HepG2 (cell line): ENCODE measurements at places on chromosomes 12 and 14. TPM values are rescaled to one million over a fixed set of nuclear protein-coding genes. Genes with fewer than 3 reads are reported as not detected.

GRCh38 chr12:18432206-18432605, 170.9 kb downstream of the PIK3C2G start:
- no peaks in the 10 kb centered on the region for H3K36me3 ChIP-seq
- no peaks in the 10 kb centered on the region for H3K4me1 ChIP-seq
- H3K27me3 ChIP-seq: no peaks in the 10 kb centered on the region
- no peak overlapping the region for H3K4me3 ChIP-seq
- H3K27ac ChIP-seq: no peak overlapping the region

Gene MORN3
- 2.0 TPM in 2 replicates for total RNA-seq

Gene CAPS2
- total RNA-seq: not detected in 2 replicates

DNA sequence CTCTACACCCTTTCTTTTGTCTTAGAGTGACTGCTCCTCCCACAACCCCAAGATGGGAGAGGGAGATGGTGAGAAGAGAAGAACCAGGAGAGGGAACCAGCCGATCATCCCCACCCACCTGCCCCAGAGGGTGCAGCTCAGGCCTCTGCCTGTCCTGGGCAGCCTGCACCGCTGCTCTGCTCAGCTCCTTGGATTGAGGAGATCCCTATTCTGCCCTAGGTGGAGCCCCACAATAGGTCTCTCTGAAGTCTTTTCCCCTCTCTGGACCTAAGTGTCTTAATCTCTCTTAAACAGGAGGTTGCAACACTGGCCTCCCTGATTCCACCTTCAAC, 2.2 kb downstream of the ANKRD33 start:
- no peak overlapping the region for H3K4me3 ChIP-seq
- H3K27me3 ChIP-seq: peaks cover 7% of the 10 kb centered on the region
- no peak for DNase-seq

DNA sequence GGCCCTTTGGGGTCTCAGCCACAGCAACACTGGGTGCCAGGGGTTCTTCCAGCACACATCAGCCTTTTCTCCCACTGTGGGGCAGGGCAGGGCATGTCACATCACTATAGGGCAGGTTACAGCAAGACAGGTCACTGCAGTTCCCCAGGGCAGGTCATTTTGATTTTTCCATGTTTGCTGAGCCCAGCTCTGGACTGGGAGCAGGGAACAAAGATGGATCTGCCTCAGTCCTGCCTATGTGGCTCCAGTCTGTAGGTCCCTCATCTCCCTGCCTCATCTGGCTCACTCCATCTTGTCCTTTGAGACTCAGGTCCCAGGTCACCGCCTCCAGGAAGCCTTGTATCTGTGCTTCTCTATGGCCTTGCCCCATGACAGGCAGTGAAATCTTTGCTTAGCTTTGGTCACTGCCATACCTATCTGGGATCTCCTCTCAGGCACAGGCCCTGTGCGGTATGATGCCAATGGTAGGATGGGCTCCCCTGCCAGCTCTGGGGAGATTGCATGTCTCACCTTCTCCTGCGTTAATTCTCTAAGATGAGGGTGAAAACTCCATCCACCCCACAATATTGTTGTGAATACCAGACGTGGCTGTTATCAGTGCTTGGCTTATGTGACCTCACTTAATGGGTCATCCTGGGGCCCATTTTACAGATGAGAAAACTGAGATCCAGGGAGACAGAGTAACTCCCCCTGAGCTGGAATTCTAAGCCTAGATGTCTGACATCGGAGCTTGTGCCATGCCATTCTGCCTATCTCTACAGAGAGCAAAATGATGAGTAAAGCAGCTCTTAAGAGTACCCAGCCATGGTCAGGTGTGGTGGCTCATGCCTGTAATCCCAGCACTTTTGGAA, 1.5 kb downstream of the SERPINA6 start:
- no peak for DNase-seq
- peaks cover 72% of the 10 kb centered on the region for H3K4me1 ChIP-seq
- no peaks in the 10 kb centered on the region for H3K27me3 ChIP-seq
- H3K27ac ChIP-seq: peak overlapping the region; percentile 87
- no peaks in the 10 kb centered on the region for H3K36me3 ChIP-seq

DNA sequence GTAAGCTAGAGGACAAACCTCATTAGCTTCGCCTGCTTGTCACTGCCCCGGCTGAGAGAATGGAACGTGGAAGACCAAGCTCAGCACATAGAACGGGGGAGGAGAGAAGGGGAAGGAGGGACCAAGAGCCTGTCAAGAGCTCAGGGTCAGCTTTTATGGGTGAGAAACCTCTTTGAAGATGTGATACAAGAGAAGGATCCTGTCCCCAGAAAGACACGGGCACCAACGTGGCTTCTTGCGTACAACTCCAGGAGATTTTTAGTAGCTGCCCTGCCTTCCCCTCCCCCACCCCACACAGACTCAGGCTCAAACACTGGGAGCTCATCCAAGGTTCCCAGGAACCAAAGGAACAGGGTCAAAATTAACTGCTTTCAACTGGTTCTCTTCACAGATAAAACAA, 34.7 kb downstream of the APPL2 start:
- H3K36me3 ChIP-seq: peaks cover 35% of the 10 kb centered on the region; the same call in 2 of the 3 replicates
- peaks cover 36% of the 10 kb centered on the region for H3K4me1 ChIP-seq
- H3K4me3 ChIP-seq: no peak overlapping the region
- no peak for DNase-seq

Gene HCAR2
- total RNA-seq: 0.09 TPM in 1 of 2 replicates, not detected in the other

DNA sequence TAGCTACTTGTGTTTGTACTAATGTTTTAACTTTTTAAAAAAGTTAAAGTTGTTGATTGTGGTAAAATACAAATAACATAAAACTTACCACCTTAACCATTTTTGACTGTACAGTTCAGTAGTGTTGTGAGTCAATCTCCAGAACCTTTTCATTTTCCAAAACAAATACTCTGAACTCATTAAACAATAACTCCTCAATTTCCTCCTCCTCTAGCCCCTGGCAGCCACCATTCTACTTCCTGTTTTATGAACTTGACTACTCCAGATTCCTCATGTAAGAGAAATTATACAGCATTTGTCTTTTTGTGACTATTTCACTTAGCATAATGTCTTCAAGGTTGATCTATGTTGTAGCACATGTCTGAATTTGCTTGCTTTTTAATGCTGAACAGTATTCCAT, 299.1 kb upstream of the AMIGO2 start:
- DNase-seq: no peak
- no peaks in the 10 kb centered on the region for H3K4me1 ChIP-seq
- no peak overlapping the region for H3K4me3 ChIP-seq
- H3K27ac ChIP-seq: no peak overlapping the region
- no peaks in the 10 kb centered on the region; the same call in 1 of the 2 replicates for H3K27me3 ChIP-seq
- H3K36me3 ChIP-seq: no peaks in the 10 kb centered on the region
